Stimulated activated CD4-positive, alpha-beta T cell treated with anti-CD3 and anti-CD28 coated beads, Interleukin-2, amount 100 ng/mL, for 4 hours (primary cell): ENCODE measurements at places on chromosomes 2 and 18.

DNA sequence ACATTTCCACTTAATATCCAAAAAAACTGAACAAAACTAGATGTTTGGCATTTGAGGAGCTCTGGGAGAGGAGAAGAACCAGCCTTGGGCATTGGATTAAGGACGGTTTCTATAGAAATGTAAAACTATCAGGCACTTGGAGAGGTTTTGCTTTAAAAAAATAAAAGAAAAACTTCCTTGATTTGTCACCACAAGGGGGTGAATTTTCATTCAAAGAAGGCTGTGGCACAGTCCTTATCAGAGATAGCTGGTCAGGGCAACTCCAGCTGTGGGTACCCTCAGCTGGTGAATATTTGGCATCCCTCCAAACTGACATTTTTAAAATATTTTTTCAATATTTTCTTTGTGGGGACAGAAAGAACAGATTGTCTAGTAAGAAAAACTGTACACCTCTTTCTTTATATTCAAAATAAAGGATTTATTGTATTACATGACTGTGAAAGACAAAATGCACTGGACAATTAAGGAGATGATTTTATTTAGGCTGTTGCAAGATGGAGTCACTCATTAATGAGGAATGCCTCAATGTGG is 46.1 kb upstream of the TBC1D8 start:
- DNase-seq: no peak

DNA sequence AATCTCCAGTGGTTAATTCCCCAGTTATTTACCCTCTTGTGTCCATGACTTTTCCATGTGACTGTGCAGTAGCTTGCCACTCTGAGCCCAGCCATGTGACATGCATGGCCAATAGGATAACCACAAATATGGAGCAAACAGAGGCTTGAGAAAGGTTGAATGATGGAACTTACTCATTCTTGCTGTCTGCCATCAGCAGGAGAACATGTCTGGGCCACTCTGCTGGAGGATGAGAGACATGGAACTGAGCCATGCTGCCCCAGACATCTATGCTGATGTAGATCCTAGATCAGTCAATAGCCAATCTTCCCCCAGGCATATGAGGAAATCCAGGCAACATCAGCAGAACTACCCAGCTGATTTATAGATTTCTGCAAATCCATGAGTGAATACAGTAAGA is 992.3 kb upstream of the FANCL start:
- no peak for DNase-seq

- no peak for DNase-seq
Observed at GRCh38 chr18:77784759-77785379, 535.2 kb downstream of the GALR1 start.

DNA sequence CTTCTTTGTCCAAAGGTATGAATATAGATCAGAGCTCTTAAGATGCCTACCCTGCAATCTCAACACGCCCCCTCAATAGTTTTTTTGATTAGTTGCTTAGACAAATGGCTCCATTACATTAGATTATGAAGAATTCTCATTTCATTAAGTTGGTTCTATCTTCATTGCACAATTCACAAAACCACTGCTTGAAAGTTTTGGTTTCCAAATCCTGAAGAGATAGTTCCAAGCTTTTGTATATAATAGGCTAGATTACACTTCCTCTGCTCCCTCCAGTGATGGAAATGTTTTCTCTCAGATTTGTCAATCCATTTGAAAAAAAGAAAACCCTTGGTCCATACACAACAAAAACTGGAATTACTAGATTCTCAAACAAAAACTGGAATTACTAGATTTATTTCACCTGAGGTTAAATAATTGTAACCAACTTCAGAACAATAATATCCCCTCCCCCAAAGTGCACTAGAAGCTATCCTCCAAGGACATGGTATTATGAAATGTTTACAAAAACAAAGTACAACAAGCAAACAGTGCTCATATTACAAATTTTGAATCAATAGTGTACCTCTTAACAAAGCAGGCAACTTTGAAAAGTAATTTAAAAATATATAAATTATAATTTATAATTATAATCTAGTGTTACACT is 6.8 kb upstream of the TLK1 start:
- no peak for DNase-seq

GRCh38 chr2:86371527-86371926 is 34.1 kb upstream of the REEP1 start:
- no peak for DNase-seq
